ENCODE measurements at places on chromosomes 1 and 21.

GRCh38 chr1:110004583-110004982 is 20.0 kb downstream of the AHCYL1 start:
- DNase-seq, result no peak

GRCh38 chr1:56627636-56628039 is 17.5 kb upstream of the PRKAA2 start:
- no peak for DNase-seq

GRCh38 chr1:172292840-172293239 is 127.6 kb upstream of the C1orf105 start:
- no peak for DNase-seq

GRCh38 chr1:8075511-8076051 is 49.5 kb upstream of the ERRFI1 start:
- DNase-seq, result no peak

DNA sequence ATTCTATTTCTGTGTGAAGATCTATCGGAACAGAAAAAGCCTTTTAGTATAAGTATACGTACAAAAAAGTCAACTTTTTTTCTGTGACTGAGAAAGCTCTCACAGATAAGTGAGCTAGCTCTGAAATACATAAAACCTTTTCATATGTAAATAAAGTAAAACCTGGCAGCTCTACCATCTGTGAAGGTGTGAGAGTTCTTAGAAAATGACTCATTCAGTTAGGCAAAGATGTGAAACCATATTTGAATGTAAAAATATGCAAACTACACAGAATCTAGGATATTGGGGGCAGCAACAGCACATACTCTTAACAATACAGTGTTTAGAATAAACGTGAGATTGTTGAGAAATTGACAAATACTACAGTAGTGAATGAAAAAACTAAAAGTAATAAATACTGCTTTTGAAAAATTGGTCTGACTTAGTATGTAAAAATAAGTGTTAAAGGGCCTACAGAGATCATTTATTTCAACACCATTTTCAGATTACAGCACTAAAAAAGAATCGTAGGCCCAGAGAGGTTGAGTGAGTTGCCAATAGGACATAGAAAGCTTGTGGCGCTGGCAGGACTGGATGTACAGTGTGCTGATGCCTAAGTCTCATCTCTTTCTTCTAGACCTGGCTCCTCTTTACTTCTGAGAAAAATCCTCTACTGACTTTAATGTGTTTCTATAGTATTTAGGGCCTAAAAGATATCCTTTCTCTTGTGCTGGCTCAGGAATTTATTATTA is 19.8 kb downstream of the ATP6V1G3 start:
- no peak for DNase-seq

GRCh38 chr1:161966067-161966466 is 57.6 kb downstream of the OLFML2B start:
- no peak for DNase-seq

GRCh38 chr21:38751379-38752050 is 54.2 kb upstream of the ETS2 start:
- no peak for DNase-seq

DNA sequence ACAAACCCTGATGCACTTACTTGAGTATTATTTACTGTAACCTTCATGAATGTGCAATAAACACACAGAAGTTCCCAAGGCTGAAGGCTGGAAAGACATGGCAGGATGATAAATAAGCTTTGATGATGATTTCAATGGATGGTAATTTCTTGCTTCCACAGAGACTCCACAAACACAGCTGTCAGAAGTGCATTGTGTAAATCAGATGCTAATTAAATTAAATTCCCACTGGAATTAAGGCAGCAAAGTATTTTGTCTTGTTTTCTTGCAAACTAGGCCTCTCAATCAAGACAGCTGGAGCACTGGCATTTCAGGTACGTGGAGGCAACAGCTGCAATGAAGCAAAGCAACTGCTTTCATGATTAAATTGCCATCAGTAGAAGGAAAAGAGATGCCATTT is 24.1 kb downstream of the FAM177B start:
- DNase-seq, result no peak

DNA sequence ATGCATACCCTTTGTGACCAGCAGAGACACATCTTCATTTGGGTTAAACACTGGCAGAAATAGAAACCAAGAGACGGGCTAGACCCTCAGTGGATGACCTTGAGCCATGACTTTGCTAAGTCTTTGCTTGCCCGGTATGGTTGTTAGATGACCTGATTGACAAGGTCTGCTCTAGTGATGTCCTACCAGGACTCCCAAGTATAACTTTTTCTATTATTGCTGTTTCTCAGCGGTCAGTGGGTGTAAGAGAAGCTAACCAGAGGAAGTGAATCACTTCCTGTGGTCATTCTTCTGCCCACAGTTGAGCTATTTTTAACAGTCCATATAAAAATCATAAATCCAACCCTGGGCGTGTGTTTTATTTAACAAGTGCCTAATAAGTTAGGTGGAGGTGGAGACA is 126.2 kb upstream of the ETS2 start:
- DNase-seq, result no peak

DNA sequence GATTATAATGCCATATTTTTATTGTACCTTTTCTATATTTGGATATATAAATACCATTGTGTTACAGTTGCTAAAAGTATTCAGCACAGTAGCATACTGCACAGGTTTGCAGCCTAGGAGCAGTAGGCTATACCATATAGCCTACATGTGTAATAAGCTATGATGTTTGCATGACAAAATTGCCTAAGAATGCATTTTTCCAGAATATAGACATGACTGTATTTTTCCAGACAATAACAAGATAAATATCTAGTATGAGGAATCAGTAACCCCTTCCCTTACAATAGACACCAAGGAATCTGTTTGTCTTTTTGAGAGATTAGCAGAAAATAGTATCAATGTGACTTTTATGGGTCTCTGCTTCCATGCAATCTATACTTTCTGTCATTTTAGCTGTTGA is 228.6 kb downstream of the GRIK1 start:
- DNase-seq, result no peak

- peak; percentile 39 for DNase-seq
Measured at GRCh38 chr1:204685236-204686006, at the start of gene LRRN2. LRRN2 (minus strand) TSS chr1:204685738; CDS start chr1:204619992, 65,746 bp downstream.

DNA sequence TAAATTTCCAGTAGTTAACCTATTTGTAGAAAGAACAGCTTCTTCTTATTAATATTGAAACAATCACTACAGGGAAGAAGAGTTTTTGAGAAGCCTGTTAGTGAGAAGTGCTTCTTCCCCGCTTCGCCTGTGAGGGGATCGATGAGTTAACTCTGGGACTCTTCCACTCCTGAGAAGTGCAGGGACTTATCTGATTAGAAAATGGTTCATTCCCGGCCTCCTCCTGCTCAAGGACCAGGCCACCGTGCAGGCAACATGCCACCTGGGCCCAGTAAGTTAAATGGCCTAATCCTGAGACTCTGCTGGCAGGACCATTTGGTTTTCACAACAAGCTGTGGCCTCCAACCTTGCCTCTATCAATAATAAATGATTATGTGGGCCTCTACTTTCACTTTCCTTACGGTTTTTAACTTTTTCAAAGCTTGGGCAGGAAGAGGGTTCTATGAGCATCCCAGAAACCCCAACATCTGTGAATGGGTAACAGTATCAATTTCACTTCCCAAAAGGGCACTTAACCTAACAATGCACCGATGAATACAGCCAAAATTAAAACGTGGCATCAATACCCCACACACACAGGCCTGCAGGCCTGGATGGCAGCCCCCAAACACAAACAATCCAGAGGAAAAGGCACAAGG is 33.1 kb downstream of the SIPA1L2 start:
- no peak for DNase-seq

DNA sequence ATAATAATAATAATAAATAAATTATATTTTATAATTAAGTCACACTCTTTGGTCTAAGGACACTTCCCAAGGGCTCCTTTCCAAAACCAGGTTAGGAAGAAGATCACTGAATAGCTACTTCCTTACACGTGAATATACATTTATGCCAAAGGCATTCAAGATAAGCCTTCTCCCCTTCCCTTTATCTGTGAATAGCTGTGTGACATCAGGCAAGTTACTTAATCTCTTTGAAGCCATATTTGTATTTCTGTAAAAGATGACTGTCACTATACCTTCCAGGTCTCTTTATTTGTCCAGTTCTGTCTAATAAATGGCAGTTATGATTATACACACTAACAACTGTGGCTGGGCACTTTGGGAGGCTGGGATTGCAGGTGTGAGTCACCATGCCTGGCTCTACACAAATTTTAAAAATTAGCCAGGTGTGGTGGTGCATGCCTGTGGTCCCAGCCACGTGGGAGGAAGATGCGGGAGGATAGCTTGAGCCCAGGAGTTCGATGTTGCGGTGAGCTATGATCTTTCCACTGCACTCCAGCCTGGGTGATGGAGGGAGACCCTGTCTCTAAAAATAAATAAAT is 5.5 kb upstream of the RNF11 start:
- DNase-seq, result no peak

- no peak for DNase-seq
Measured at GRCh38 chr1:57017717-57018116, 51.9 kb upstream of the C8B start.

GRCh38 chr1:69535490-69535889 is 32.2 kb upstream of the LRRC7 start:
- no peak for DNase-seq

DNA sequence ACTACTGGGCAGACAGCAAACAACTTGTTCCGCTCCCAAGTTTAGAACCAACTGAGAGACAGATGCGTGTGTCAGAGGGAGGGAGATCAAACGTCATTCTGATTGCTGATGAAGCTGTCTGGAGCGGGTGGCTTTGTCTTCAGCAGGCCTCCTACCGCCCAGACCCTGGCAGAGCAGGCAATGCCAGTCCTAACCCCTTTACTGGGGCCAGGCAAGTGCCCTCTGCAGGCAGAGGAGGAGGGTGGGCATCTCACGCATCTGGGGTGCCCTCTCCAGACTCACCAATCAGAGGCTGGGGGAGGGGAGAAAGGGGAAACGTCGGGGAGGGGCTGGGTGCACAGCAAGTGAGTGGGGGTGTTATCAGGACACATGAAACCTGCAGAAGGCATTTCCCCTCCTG is 126.6 kb downstream of the ACTL8 start:
- no peak for DNase-seq

- DNase-seq, result no peak
Measured at GRCh38 chr1:109514846-109515245, 5.3 kb upstream of the AMIGO1 start.

GRCh38 chr1:195748969-195749368 is 859.3 kb downstream of the KCNT2 start:
- no peak for DNase-seq

GRCh38 chr1:160797271-160797709 is 1.3 kb downstream of the LY9 start:
- no peak for DNase-seq

DNA sequence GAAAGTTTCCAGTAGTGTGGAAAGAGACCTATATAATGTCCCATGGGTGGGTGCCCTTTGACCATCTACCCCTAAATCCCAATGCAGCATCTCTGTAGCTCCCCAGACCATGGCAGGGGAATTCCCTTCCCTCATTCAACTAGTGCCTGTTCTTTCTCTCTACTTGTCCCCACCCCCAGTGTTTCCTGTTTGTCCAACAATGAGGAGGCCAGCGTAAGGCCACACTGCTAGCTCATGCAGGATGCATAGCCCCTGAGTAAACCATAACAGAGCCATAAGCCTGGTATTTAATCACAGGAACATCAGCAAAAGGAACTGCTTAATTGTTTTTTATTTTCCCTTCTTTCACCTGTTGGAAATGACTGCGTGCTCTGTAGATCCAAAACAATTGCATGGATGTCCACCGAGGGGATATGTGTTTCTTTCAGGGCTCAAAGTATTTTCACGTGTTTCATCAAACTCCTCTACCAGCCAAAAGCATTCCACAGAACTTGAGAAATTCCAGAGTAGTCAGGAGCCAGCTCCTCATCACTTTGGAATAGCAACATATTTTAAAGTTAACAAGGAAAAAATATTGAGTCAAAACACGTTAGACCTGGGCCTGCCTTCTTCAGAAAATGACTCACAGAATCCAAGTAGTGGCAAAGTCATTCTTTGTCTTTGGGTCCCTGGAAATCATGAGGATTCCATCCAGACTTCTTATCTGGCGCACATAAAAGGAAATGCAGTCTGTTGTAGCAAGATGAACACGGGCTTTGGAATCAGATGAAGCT is 162.5 kb upstream of the SGIP1 start:
- no peak for DNase-seq

GRCh38 chr1:50735443-50735842 is 224.6 kb downstream of the FAF1 start:
- no peak for DNase-seq

DNA sequence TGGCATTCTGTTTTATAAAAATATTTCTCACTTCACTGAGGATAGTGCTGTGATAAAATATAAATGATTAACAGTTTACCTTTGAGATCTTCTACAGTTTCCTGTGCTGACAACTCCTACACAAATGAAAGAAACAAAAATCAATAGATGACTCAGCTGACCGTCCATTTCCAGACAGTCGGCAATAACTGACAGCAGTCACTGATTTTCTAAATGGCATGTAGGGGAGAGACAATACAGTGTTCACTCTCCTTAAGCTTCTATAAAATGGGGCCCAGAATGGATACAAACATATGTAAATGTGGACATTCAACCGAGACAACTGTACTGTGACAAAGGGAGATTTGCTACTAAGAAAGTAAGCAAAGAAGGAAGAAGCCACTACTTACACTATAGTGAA is 34.3 kb downstream of the PCNX2 start:
- DNase-seq, result no peak

DNA sequence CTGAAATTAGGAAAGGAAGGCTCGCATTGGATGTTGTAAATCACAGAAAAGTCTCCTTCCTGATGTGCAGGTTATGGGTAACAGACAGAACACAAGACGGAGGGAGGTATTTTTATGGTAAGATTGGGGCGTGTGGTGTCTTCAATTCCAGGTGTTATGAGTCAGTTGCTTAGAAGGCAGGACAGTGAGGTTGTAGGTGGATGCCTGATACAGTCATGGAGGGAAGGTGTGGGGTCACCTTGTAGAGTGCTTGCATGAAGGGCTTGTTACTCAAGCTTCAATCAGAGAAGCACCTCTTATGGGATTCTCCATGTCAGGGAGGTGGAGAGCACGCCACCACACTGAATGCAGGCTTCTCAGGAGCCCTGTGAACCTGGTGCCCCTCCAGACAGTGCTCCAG is 63.1 kb downstream of the C1orf21 start:
- DNase-seq, result no peak

DNA sequence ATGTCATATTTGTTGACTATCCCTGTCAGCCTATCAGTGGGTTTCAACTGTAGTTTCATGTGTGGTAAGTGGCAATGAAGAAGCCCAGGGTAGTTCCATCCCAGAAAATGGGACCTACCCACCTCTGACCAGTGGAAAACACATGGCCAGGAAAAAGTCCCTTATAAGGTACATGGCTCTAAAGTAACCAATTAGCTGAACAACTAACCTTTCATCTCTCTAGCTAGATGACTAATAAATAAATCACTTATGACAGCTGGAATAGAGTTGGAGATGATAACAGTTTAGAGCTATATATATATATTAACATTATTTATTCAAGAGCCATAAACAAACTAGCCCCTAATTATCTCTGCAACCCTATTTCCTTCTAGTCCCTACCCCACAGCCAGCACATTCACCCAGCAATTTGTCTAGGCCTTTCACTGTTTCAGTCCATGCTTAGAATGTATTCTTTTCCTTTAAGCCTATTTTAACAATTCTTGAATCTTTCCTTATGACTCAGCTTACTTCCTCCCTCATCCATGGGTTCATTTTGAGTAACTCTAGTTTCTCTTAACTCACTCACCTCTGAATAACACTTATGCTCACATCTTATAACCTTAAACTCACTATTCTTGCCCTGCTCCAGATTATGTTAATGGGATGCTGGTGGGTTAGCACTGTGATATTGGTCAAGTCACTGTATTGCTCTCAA is 83.7 kb downstream of the TNFSF18 start:
- no peak for DNase-seq

- DNase-seq, result no peak
Measured at GRCh38 chr1:184437291-184437690, 50.5 kb downstream of the C1orf21 start.

All from activated naive CD8-positive, alpha-beta T cell treated with anti-CD3 and anti-CD28 coated beads, Interleukin-2, amount 10 ng/mL, durations not matched to agents 7 days and 5 days (primary cell).